ENCODE measurements at places on chromosomes 2 and 18. TPM values are rescaled to one million over a fixed set of nuclear protein-coding genes. Genes with fewer than 3 reads are reported as not detected.

Gene GALR1
- 0.05 TPM for total RNA-seq

DNA sequence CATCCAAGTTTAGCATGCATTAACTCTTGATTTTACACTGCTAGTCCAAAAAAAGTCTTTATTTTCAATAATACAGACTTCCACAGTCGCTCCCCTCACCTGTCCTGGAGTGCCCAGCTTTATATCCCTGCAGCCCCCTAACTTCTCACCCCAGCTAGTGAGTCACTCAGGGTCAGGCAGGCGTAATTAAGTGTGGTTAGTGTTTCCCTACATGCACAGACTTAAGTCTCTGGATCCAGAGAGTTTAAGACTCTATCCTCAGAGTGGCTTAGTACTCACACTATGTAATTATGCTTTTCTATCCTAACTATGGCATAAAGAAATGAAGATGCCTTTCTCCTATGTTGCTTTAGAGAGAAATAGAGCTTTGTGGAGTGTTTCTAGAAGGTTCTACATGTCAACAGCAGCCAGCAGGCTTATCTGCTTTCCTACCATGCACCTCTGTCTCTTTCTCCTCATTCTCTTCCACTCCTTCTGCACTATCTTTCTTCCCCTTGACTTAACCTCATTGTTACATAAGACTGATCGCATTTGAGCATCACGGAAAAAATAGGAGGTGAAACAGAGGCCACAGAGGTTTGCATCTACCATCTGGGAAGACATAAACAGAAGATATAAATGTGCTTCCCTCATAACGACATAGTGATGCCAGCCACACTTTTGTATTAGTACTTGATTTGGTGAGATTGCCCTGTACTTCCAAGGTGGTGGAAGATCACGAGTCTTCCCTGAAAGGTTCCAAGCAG, 34.4 kb upstream of the PMAIP1 start:
- no peak for DNase-seq

Gene RPRM
- total RNA-seq, result 0.90 TPM

Gene TYMS
- 4.0 TPM for total RNA-seq

Gene LAPTM4A
- 199 TPM for total RNA-seq

DNA sequence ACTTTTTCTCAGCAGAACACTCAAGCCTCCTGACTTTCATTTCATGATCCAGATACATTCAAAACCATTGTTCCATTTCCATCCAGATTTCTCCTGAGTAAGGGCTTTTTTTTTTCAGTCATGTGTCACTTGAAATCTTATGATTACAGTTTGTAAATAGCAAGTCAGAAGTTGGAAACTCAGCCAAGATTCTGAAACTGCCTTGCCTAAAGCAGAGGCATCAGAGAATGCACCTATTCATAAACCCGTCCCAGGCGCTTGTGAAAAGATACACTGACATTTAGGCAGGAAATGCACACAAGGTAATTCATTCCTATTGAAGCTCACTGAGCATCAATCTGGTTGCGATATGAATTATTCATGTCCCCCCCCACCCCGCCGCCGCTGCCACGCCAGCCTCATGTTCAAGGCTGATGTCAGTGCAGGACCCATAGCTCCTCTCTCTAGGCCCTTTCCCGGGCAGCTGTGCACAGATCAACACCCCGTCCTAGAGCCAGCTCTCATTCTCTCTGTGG, 30.4 kb upstream of the MGAT4A start:
- DNase-seq, result no peak

Gene DLGAP1
- total RNA-seq, result 0.32 TPM

DNA sequence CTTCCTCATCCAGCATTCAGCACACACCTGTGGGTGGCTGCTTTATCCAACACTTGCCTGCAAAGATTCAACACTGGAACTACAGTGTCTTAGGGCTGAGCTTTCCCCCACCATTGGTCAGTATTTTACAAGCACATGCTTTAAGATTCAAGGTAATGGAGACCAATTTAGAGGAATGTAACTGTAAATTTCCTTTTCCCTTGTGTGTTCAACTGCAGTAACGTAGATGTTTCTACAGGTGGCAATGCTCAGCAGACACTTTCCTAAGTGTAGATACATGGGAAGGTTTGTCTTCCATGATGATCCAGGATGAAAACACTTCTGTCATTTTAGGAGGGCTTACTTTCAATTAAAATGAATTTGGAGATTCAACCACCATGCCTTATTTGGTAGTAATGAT, 143.6 kb upstream of the PXDN start:
- no peak for DNase-seq

DNA sequence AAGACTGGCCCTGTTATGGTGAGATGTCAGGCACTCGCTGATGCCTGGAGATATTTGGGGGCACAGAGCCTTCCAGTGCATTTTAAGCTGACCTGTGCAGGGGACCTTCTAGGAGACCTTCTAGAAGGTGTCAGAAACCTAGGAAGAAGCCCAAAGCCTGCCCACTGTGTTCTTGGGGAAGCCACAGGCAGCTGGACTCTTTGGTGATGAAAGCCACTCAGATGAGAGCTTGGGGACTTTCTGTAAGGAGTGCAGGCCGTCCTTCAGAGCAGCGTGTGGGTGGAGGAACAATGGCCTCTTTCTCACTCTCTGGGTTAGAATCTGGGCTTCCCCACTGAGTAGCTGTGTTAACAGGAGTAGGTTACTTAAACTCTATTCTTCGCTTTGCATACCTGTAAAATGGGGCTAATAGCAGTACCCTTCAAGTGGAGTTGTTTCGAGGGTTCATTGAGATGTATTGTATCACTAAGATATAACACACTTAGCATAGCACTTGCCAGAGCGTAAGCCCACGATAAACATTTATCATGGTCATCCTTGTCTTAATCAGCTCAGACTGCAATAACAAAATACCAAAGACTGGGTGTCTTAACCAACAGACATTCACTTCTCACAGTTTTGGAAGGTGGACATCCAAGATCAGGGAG, 322.3 kb upstream of the EPAS1 start:
- DNase-seq, result no peak

DNA sequence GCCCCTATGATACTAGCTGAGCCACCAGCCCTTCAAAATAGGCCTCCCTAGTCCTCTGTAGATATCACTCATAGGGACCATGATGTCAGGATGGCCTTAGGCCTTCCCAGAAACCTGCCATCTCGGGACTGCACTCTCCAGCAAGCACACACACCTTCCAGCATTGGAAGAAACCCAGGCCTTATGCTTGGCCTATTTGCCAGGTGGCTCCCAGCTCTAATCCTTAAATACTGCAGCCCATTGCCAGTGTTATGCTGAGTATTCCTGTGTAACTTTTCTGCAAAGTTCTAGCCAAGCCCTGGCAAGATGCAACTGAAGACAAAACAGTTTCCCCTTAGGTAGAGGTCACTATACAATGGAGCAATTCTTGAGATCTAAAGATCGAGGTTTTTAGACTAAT, 316.5 kb downstream of the SETBP1 start:
- no peak for DNase-seq

DNA sequence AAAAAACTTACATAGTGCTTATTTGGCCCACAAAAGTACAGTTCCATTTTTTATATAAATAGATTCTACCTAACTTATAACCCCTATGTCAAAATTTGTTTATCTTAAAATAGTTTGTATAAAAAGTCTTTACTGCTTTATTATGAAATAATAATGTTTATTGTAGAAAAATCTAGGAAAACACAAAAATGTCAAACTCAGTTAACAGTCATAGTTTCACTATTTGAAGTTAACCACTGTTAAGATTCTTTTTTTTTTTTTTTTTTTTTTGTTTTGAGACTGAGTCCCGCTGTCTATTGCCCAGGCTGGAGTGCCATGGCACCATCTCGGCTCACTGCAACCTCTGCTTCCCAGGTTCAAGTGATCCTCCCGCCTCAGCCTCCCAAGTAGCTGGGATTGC, 26.5 kb upstream of the ABI2 start:
- no peak for DNase-seq

DNA sequence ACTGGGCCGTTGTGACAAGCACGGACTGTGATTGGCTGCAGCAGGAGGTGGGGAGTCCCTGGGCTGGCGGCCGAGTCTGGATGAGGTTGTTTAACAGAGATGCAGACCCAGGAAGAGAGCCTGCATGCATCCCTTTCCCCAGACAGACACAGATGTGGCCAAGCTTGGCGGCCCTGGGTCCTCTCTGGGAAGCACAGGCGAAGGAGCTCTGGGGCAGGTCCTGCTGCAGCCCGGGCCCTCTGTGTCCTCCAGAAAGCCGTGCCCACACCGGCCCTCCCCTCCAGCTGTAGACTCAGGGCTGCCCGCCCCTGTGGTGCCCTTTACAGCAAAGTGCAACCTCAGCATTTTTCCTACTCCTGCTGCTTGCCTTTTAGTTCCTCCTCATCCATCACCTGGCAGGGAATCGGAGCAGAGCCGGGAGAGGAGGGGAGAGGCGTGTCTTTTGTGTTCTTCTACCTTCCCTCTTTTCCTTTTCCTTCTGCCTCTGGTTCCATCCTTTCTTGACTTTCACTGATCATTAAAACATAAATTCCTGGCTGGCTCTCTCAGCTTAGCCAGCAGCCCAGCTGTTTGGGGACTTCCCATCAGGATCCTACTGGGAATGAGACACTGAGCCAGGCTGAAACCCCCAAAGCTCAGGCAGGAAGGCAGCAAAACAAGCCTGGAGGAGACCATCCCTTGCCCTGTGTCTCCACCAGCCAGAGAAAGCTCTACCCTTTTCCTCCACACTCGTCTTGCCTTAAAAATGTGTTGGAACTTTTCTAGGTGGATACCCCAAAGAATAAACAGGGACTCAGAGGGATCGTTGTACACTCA, 75.0 kb downstream of the CTIF start:
- peak; percentile 91 for DNase-seq

DNA sequence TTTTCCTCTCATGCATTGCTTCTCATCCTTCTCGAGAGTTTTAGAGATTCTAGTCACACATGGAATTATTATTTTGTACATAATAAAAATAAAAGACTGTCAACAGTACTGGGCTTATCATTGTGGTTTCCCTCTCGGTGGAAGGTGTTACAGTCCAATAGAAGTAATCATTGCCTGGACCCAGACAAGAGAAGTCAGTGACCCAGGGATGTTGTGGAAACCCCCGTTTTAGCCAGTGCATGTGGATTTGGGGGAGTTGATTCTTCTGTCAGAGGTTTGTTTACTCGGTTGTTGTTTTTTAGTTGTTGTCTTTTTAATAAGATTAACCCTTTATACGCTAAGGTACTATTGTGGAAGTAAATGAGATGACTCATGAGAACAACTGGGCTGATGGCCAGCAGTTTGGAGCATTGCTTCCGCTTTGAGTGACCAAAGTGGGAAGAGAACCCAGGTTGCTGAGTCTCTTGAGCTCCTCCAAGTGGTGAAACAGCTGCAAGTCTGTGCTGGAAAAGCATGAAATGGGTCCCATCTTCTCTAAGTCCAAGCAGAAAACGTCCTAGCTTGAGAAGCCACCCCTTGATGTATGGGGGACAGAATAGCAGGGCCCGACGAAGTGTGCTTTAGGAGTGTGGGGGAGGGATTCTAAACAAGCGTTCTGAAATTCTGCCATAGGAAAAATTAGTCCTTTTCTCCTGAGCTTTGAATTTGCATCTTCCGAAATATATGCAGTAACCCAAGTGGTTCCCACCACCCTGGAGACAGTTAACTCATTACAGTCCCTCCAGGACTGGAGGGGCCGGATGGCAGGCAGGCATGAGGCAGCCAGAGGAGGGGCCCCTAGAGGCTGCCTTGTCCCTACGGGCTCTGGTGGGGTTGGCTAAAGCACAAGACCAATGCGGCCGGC, 61.8 kb upstream of the GPR45 start:
- DNase-seq, result no peak

Gene ATP8B1
- total RNA-seq, result 27.7 TPM

DNA sequence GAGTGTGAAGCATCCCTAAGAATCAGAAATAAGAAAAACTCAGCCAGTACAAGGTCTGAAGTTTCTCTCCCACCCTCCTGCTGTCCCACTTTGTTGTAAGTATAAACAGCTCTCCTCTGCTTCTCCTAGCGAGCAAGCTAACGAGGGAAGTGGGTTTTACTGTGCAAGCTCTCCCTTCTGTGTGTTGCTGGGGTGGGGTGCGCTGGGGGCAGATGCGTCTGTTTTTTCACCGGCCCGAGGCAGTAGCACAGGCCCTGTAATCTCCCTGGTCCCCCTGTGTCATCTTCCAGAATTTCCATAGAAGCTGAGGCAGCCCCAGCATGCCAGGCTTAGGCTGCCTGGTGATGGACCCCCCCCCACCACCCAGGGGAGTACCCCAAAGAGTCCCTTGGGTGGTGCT, 9.4 kb upstream of the CXCR4 start:
- DNase-seq, result no peak

Gene VWA3B
- 0.29 TPM for total RNA-seq

DNA sequence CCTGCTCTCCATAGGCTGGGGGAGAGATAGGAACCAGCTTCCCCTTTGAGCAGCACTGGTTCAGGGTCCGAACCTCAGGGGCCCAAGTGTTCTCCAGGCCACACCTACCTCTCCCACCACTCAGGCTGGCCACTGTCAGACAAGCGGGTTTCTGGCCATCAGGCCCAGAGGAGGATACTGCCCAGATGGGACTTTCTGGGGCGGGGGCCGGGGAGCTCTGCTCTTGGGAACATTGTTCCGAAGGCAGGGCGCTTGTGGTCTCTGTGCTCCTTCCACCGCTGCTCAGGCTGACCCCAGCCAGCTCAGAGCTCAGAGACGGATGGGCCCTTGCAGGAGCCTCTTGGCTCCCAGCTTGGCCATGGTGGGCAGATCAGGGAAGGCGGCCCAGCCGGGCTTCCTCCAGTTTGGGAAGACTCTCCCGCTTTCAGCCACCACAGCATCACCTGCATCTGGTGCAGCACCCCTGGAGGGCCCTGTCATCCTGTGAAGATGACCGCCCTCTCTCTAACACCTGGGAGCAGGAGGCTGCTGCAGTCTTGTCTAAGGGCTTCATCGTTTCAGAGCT, 5.2 kb upstream of the TRAF3IP1 start:
- peak; percentile 58 for DNase-seq

- no peak for DNase-seq
Observed at GRCh38 chr2:98835831-98836385, 100.1 kb downstream of the CRACDL start.

- DNase-seq, result no peak
Observed at GRCh38 chr2:155218945-155219344, 520.5 kb downstream of the KCNJ3 start.

Gene CHCHD5
- 12.7 TPM for total RNA-seq

Gene HAUS1
- 19.7 TPM for total RNA-seq

Gene SNTG2
- total RNA-seq, result 5.2 TPM

Gene GCKR
- 0.65 TPM for total RNA-seq
